Activated CD8-positive, alpha-beta T cell treated with anti-CD3 and anti-CD28 coated beads for 36 hours (primary cell): ENCODE measurements at places on chromosomes 11 and 22.
A peak's percentile ranks its signal among the peaks of the same experiment; 100 is the strongest.

DNA sequence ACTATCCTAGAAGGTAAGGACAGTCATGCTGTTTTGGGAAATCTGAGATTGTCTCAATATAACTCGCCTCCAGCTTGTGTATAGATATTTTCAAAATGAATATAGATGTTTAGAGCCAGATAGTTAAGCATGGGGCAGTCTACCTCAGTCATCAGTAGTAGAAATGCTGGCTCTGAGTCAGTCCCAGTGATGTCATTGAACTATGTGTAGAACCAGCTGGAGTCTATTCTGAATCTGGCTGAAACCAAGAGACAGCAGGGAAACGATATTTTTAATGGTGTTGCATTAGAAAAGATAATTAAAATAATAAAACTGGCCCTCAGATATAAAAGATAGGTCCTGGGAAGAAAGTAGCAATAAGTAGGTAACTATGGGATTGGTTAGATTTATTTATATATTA is 25.9 kb downstream of the PIWIL4 start:
- no peak for DNase-seq

DNA sequence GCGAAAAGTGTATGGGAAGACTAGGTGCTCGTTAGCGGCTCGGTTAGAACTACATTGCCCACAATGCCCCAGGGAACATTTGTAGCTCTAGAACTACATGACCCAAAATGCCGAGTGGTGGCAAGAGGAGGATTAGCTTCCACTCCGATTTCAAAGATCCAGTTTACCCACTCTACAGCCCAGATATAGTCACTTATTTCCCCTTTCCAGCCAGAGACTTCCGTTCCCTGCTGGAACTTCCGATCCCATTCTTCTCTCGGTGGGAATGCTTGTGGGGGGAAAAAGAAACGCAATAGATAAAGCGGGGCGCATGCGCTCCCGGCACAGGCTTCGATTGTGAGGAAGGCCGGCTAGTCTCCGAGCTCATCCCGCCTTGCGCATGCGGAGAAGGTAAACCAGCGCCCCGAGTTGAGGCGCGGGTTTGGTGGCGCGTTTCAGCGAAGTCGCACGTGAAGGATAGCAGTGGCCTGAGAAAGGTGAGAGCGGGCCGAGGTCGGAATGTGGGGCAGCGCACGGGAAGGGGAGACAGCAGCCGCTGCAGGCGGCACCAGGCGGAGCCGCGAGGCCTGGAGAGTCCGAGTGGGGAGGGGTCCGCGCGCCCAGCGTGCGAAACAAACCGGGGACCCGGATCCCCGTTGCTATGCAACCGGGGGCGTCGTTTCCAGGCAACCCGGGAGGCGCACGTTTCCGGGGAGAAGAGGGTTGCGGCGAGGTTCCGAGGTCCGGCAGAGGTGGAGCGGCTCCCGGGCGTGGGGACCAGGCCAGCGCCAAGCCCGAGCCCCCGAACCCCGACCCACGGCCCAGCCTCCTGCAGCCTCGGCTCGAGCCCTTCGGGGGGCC is at the start of gene TMEM109:
TMEM109 (plus strand) TSS at position 366 of the 840 bp plus-strand sequence. CDS start 5,536 bp downstream, outside the sequence.
- peak; percentile 91 for DNase-seq

GRCh38 chr11:504053-504993 is 2.7 kb downstream of the RNH1 start:
- DNase-seq = peak; percentile 32

DNA sequence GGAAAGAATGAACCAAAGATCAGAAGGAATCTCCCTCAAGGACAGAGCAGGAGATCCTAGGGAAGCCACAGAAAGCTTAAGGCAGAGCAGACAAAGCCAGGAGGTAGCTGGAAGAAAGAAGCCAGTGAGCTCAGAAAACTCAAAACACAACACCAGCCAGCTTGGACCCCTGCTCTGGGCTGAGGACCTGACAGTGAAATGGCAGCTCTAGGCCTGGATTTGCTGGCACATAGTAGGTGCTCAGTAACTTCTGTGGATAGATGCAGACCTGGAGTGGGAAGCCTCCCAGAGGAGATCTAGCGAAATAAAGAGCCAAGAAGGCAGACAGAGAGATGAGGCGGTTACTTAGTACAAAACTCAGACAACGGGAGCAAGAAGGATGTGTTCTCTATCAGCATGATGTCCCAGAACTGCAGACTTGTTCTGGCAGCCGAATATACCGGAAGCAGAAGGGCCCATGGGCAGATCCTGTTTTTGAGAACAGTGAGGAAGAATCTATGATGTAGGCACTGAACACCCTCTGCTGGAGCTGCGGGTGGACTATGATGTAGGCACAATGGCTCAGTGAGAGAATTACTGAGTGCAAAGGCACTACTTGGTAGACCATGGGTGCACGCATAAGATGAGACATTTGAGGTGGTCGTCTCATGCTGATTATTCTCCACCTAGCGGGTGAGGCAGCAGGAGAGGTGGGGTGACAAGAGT is 4.8 kb downstream of the ROBO4 start:
- DNase-seq = no peak

DNA sequence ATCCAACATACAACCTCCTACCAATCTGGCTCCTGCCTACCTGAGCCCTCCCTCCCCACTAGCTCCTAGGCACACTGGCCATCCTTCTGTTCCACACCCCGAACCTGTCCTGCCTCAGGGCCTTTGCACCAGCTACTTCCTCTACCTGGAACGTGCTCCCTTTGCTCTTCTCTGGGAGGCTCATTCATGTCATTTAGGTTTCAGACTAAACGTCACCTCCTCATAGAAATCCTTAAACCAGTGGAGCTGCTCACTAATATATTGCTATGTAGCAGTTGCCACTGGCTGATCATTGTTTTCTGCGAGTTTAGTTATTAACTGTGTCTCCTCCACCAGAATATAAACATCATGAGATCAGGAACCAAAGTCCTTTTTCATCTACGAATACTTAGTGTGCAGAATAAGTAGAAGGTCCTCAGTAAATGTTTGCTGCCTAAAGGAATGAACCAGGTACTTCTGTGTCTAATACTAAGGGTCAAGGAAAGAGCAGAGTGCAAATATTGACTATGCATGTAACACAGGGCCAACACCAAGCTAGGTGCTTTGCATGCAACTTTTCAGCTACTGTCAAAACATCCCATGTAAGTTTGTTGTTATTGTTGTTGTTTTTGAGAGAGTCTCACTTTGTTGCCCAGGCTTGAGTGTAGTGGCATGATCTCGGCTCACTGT is 277.6 kb upstream of the SYN3 start:
- DNase-seq = no peak

DNA sequence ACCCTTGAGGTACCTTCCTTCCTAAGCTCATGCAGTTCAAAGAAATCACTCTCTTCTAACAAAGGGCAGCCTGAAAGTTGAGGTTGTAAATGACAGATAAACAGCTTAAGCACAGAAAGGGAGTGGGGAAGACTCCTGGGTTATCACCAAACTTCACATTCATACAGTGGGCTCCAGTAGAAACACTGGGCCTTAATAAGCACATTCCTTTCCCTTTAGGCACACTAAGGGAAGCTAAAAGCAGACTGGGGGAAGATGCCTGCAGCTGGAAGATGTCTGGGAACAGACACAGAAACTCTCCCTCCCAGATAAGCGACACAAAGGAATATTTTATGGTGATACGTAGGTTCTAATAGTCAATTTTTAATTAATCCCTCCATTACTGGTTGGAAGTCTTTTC is 350.3 kb upstream of the MPPED2 start:
- DNase-seq = no peak

DNA sequence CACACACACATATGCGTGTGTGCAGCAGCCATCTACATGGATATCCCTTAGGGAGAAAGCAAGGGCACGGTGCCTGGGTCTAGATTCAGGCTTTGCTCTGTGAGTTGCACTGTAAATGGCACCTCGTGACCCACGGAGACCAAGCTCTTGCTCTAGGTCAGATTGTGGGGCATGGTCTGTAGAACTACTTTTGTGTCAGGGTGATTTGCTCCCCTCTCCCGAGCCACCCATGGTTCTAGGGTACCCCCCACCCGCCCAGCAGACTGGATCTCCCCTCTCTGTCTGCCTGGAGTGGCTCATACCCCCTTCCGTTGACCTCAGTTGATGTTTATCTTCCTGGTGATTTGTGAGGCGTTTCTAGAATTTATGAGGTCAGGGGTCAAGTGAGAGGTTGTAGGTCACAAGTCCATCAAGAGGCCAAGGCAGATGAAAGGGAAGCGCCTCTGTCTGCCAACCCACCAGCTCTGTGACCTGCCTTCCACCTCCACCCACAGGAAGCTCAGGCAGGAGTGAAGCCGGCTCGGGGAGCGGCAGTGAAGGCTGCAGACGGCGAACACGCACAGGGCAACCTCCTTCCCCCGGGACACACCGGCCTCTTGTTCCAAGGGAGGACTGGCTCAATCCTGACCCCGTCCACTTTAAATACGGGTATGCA is 76.2 kb upstream of the TTLL12 start:
- peak; percentile 65 for DNase-seq

DNA sequence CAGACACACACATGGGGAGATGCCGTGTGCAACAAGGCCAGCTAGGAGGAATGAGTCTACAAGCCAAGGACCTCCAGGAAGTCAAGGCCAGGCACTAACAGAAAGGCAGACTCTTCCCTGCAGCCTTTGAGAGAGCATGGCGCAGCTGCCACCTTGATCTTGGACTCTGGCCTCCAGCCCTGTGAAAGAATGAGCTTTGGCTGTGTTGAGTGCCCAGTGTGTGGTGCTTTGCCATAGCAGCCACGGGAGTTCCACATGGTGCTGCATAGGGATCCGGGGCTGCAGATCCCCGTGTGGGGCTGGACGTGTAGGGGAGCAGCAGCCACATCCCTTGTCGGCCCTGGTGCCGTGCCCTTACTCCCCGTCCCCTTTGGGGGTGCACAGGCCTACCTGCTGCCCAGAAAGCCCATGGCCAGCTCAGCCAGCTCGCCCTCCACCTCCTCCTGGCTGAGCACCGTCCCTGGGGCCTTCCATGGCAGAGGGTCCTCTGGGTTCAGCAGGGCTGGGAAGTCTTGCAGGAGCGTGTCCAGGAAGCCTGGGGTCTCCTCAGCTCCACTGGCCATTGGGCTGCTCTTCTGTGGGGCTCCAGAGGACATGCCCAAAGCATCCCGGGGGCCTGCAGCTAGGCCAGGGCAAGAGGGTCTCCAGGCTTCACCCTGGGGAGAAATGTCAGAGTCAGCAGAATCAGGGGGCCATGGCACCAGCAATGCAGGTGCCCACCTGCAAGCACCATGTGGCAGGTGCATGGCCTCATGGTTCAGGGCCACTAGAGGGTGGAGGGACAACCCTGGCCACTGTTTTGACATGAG is 7.0 kb downstream of the PPM1F start:
- no peak for DNase-seq

DNA sequence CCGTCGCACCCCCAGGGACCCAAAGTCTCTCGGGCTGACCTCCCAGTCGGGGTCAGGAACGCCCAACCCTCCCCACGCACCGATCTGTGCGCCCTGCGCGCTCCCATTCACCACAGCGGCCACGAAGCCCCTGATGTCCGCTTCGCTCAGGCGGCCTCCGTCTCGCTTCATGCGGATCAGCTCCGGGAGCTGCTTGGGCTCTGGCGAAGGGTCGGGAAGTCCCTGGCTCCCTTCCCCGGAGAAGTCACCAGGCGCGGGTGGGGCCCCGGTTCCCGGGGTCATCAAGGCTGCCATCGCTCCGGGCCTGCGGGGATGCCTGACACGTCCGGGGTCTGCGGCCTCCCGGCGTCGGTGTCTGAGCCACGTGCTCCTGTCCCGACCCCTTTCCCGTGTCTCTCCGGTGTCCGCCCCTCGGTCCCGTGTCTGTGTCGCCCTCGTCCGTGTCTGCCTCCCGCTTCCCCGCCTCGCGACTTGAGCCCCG is 356 bp downstream of the TYMP start:
- no peak for DNase-seq

DNA sequence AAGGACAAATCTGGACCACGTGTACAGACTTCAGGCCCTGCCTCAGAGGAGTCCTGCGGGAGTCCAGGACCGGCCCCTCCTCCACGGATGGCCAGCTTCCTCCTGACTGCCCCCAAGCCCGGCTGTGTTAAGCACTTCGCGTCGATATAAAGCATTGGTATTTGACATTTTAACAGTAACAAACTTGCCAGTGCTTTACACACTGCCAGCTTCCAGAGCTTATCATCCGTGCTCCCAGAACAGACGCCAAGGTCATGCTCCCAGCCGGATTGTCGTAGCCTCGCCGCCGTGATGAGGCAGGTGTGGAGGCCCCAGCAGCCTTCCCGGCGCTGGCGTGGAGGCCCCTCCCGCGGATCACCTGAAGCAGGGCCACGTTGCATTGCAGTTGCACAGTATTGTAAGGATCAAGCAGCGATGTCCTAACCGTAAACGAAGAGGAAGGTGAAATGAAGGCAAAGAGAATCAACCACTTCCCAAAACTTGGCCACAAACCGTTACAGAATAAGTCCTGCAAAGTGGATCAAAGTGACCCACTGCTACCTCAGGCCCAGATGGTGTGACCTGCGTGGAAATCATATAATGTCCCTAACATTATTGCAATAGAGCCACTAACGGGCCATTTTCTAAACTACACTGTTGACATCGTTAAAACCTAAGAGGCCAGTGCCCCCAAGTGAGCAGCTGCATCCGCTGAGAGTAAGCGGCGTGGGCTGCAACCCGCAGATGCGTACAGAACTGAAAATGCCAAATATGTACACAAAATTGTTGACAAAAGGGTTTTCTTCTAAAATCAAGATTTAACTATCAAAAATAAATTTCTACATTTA is 51.6 kb downstream of the CERK start:
- no peak for DNase-seq

GRCh38 chr11:56013805-56014204 is 13.6 kb upstream of the OR5AS1 start:
- DNase-seq = no peak
